Activated naive CD4-positive, alpha-beta T cell treated with anti-CD3 and anti-CD28 coated beads for 36 hours (primary cell): ENCODE measurements at places on chromosomes 3 and 15. TPM values are rescaled to one million over a fixed set of nuclear protein-coding genes. Genes with fewer than 3 reads are reported as not detected.

NR2E3 gene
- not detected for total RNA-seq

SLC9A9 gene
- total RNA-seq: 0.49 TPM

ADGRG7 gene
- total RNA-seq: not detected

DNA sequence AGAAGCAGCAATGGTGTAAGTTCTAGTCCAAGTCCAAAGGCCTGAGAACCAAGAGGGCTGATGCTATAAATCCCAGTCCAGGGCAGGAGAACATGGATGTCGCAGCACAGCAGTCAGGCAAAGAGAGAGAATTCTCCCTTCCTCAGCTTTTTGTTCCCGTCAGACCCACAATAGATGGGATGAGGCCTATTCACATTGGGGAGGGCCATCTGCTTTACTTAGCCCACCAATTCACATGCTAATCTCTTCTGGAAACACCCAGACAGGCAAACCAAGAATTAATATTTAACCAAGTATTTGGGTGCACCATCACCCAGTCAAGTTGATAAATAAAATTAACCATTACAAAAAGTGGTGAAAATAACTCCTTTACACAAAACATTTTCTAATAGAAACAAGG lies 511.7 kb upstream of the UBE2E2 start:
- H3K27me3 ChIP-seq: no peaks in the 10 kb centered on the region
- no peaks in the 10 kb centered on the region for H3K36me3 ChIP-seq
- no peak for DNase-seq
- no peak overlapping the region for H3K27ac ChIP-seq

- peaks cover 68% of the 10 kb centered on the region for H3K36me3 ChIP-seq
- no peaks in the 10 kb centered on the region for H3K27me3 ChIP-seq
- H3K4me1 ChIP-seq: peaks cover 7% of the 10 kb centered on the region
- no peak for DNase-seq
- H3K4me3 ChIP-seq: no peak overlapping the region
Measured at GRCh38 chr15:89307791-89308190, 26.8 kb downstream of the POLG start.

- H3K4me3 ChIP-seq: no peak overlapping the region
- H3K27me3 ChIP-seq: no peaks in the 10 kb centered on the region
- no peaks in the 10 kb centered on the region for H3K4me1 ChIP-seq
- no peak for DNase-seq
- no peaks in the 10 kb centered on the region for H3K36me3 ChIP-seq
Measured at GRCh38 chr3:99013777-99014315, 112.4 kb upstream of the DCBLD2 start.

SUCNR1 gene
- total RNA-seq: not detected

CFAP92 gene
- 0.48 TPM for total RNA-seq

DNA sequence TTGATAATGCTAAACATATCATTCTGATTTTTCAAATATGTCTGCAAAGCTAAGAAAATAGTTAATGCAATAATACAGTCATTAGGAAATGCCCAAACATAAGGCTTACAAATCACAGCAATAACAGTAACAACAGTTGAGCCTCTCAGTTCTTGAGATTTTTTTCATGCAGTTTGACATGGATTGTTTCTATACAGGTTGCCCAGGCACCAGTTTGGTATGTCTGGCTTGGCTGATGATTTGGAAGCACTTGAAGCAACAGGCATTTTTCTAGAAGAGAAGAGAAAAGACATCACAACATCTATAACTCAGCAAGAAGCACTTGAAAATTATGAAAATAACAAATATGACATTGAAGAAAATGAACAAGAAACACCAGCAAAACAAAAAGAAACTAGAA lies 78.7 kb upstream of the COL6A5 start:
- H3K36me3 ChIP-seq: no peaks in the 10 kb centered on the region
- peaks cover 3% of the 10 kb centered on the region for H3K27me3 ChIP-seq
- H3K4me1 ChIP-seq: no peaks in the 10 kb centered on the region
- no peak overlapping the region for H3K4me3 ChIP-seq
- no peak overlapping the region for H3K27ac ChIP-seq
- DNase-seq: no peak

DNA sequence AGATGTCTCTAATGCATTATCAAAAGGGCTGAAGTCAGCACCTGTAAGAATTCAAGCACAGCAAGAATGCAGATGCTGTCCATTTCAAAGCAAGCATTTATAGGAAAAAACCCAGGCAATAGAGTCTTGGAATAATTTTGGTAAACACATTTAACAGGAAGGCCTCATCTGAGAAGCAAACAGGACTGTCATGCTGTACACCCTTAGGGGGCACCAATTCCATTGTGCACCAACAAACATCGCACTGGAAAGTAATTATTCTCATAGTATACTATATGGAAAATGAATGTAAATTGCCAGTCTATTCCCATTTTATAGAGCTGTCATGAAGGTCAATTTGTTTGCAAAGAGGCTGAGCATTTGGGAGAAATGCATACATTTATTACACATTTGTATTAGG lies 247.3 kb upstream of the SUCLG2 start:
- no peaks in the 10 kb centered on the region for H3K27me3 ChIP-seq
- H3K27ac ChIP-seq: no peak overlapping the region
- no peaks in the 10 kb centered on the region for H3K36me3 ChIP-seq
- peak; percentile 12 for DNase-seq
- H3K4me1 ChIP-seq: peaks cover 12% of the 10 kb centered on the region

- H3K36me3 ChIP-seq: no peaks in the 10 kb centered on the region
- no peaks in the 10 kb centered on the region for H3K4me1 ChIP-seq
- H3K4me3 ChIP-seq: no peak overlapping the region
- no peak for DNase-seq
- peaks cover 5% of the 10 kb centered on the region for H3K27me3 ChIP-seq
Measured at GRCh38 chr3:73427048-73427706, 197.6 kb downstream of the PDZRN3 start.

GOLGA8N gene
- 1.4 TPM for total RNA-seq

GRCh38 chr3:39531665-39532064 lies 64.2 kb downstream of the MOBP start:
- no peaks in the 10 kb centered on the region for H3K4me1 ChIP-seq
- H3K27ac ChIP-seq: no peak overlapping the region
- H3K36me3 ChIP-seq: no peaks in the 10 kb centered on the region
- no peak overlapping the region for H3K4me3 ChIP-seq
- H3K27me3 ChIP-seq: peaks cover 14% of the 10 kb centered on the region

CHAC1 gene
- 20.2 TPM for total RNA-seq

DNA sequence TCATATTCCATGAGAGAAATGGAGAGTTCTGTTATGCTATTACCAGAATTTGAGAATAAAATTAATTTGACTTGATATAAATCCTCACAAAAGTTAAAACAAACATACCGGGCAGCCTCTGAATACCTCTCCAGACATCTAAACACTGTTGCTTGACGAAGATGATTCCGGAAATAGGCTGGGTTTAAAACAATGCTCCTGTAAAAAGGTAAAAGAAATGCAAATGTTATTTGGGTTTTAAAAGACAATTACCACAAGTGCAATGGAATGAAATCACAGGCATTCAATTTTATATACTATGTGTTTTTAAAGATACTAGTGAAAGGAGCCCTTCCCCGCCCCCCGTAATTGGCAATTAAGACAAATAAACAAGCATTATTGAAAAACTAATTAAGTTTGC lies 121.7 kb downstream of the SPATA16 start:
- H3K27me3 ChIP-seq: no peaks in the 10 kb centered on the region
- no peak for DNase-seq
- no peaks in the 10 kb centered on the region for H3K4me1 ChIP-seq
- H3K27ac ChIP-seq: no peak overlapping the region
- no peaks in the 10 kb centered on the region for H3K36me3 ChIP-seq
